ENCODE measurements at places on chromosomes 4 and X.

- DNase-seq: no peak
These were observed 19.4 kb downstream of the AWAT2 start for GRCh38 chrX:70030301-70030767.

DNA sequence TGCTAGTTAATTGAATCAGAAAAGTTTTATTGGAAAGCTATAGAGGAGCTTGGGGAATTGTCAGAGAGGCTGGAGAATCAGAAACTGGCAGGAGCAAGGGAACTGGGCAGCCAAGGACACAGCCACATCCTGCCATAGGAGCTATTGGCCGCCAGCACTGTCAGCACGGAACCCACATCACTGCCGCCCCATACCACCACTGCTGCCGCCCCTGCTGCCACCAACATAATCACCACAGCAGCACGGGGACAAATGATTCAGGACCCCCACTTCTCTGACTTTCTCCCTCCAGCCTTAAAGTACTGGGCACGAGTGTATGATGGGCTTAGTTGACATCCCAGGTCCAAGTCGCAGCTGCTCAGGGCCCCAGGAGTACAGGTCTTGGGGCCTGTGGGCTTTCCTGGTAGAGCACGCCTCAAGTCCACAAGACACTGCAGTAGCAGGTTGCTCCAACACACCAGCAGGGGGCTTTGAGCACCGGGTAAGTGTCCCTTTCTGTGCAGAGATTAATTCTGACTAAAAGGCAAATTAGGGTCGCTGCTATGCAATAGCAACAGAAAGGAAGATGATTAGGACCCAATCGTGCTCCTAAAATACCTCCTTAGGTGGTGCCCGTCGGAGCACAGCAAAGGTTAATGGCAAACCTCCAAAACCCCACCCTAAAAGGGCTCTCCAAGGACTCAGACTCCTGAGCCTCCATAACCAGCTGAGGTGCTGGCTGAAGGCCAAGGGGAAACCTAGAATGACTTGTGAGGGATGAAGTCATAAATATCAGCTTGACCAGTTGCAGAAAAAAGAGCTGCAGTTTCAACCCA lies 6.9 kb downstream of the PJA1 start:
- no peak for DNase-seq

DNA sequence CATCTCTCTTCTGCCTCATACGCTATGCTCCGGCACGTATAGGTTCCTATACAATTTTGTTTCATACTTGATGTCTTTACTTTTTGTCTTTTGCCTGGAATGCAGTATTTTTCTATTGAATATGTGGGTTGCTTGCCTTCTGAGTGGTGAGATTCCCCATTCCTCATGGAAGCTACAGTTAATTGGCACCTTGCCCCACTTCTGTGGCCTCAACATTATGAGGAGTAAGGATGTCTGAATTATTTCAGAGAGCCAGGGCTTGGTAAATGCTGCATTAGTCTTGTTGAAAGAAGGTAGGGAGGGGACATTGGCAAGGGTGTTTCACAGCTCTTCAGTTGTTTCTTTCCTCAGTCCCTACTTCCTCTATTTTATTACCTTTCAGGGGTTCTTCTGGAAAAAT lies 23.0 kb downstream of the CDKL5 start:
- no peak for DNase-seq

DNA sequence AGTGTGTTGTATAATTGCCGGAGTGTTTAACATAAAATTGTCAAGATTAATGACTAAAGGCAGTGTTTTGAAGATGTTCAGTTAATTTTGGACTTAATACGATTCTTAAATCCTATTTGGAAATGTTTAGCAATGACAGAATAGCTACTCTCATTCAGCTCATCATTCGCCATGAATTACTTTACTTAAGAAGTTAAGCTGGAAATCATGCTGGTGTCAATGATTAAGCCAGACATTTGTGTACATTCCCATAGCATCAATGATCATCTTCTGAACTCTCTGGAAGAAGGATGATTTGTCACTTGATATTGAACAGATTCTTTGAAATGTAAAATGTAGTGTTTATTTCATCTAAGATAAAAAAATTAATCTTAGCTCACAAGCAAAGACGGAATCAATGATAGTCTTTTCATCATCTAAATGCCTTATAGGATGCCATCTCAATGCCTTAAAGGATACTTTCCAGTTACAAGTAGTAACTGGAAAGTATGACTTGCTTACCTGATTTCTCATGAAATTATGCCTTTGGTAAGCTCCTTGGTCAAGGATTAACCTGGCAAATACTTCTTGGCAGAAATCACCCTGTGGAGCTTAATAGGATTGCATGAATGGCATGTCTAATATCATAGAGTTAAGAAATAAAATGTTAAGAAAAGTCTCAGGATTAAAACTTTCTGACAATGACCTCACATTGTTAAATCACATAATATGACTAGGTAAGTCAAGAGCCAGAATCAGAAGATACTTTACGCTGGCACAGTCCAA lies 515.5 kb upstream of the AGA start:
- no peak for DNase-seq

All from substantia nigra (tissue), 51 donors.